Activated naive CD4-positive, alpha-beta T cell treated with anti-CD3 and anti-CD28 coated beads for 36 hours (primary cell): ENCODE measurements at places on chromosomes 5 and 9. TPM values are rescaled to one million over a fixed set of nuclear protein-coding genes. Genes with fewer than 3 reads are reported as not detected.

- H3K4me1 ChIP-seq: peaks cover 10% of the 10 kb centered on the region
- DNase-seq: no peak
- peak overlapping the region; percentile 55 for H3K4me3 ChIP-seq
- H3K27me3 ChIP-seq: peaks cover 38% of the 10 kb centered on the region
- no peak overlapping the region for H3K27ac ChIP-seq
- H3K36me3 ChIP-seq: no peaks in the 10 kb centered on the region
These were observed 1.4 kb upstream of the LHFPL2 start for GRCh38 chr5:78649861-78650496.

Gene IFNA21
- total RNA-seq: not detected

Gene NPR2
- total RNA-seq: 3.6 TPM

DNA sequence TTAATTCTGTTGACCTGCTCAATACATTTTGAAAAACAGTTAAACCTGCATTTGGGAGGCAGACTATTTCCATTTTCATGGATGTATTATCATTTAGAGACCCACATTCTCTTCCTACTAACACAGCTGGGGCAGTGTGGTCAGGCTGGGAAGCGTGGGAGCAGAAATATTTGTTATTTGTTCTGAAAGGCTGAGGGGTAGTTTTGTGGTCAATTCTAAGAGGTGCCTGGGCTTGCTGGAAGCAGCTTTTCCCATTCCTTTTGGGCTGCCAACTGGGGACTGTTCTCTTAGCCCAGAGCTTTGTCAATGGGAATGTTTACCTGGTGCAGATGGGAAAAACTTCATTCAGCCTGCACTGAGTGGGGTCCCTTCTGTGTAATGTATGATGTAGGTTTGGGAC is 171.4 kb upstream of the DAP start:
- H3K4me3 ChIP-seq: no peak overlapping the region
- DNase-seq: no peak
- H3K4me1 ChIP-seq: no peaks in the 10 kb centered on the region
- H3K36me3 ChIP-seq: no peaks in the 10 kb centered on the region
